ENCODE measurements at places on chromosomes 5 and 9. TPM values are rescaled to one million over a fixed set of nuclear protein-coding genes. Genes with fewer than 3 reads are reported as not detected.
A peak's percentile ranks its signal among the peaks of the same experiment; 100 is the strongest.

GRCh38 chr5:1332461-1333001, 12.4 kb downstream of the CLPTM1L start:
- no peak overlapping the region for H3K27ac ChIP-seq
- peaks cover 7% of the 10 kb centered on the region for H3K27me3 ChIP-seq
- no peak for DNase-seq
- peaks cover 3% of the 10 kb centered on the region for H3K4me1 ChIP-seq
- H3K4me3 ChIP-seq: no peak overlapping the region

GRCh38 chr9:126228111-126228780, 98.4 kb upstream of the MVB12B start:
- no peak for DNase-seq
- no peak overlapping the region for H3K4me3 ChIP-seq
- peaks cover 4% of the 10 kb centered on the region for H3K36me3 ChIP-seq
- H3K27ac ChIP-seq: no peak overlapping the region
- H3K27me3 ChIP-seq: peaks cover 9% of the 10 kb centered on the region

- peaks cover 3% of the 10 kb centered on the region for H3K4me1 ChIP-seq
- no peak for DNase-seq
- no peaks in the 10 kb centered on the region for H3K27me3 ChIP-seq
These were observed 32.9 kb upstream of the TRIO start for GRCh38 chr5:14110196-14110595.

DNA sequence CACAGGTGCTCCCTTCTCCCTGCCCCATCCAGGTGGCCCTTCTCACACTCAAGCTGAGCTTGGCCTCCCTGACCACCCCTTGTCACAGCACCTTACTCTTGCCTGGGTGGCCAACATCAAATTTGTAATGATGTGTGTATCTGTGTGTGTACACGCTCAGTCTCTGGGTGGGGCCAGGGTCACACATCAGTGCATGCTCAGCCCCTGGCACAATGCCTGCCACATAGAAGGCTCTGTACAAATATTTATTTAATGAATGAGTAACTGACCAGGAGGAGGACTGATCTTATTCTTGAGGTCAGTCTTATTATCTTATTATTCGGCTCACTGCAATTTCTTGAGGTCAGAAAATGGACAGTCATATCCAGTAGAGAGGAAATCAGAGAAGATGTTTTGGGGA, 41.3 kb upstream of the HAND1 start:
- no peak for DNase-seq
- peaks cover 7% of the 10 kb centered on the region for H3K27me3 ChIP-seq
- peaks cover 8% of the 10 kb centered on the region for H3K36me3 ChIP-seq
- H3K27ac ChIP-seq: no peak overlapping the region
- no peak overlapping the region for H3K4me3 ChIP-seq

DNA sequence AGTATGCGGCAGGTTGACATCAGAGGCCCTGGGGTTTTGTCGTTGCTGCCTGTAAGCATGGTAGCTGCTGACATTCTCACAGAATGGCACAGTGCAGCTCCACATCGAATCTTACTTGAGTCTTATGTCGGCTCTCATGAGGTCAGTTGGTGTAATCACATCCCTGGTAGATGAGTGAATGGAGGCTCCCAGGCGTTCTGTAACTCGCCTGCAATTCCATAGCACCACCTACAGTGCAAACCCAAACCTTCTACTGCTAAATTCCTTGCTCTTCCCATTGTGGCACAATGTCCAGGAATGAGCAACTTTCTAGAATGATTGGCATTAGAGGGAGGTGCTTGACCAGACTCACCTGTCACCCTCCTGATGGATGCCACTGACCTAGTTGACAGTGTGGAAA, 578.4 kb downstream of the CCDC171 start:
- H3K36me3 ChIP-seq: peaks cover 7% of the 10 kb centered on the region
- peaks cover 3% of the 10 kb centered on the region for H3K4me1 ChIP-seq
- H3K4me3 ChIP-seq: no peak overlapping the region
- DNase-seq: no peak
- no peak overlapping the region for H3K27ac ChIP-seq

GRCh38 chr9:122356627-122357026, 14.2 kb upstream of the PTGS1 start:
- no peak for DNase-seq
- no peaks in the 10 kb centered on the region for H3K4me1 ChIP-seq
- peaks cover 6% of the 10 kb centered on the region for H3K36me3 ChIP-seq
- H3K4me3 ChIP-seq: no peak overlapping the region
- no peak overlapping the region for H3K27ac ChIP-seq

DNA sequence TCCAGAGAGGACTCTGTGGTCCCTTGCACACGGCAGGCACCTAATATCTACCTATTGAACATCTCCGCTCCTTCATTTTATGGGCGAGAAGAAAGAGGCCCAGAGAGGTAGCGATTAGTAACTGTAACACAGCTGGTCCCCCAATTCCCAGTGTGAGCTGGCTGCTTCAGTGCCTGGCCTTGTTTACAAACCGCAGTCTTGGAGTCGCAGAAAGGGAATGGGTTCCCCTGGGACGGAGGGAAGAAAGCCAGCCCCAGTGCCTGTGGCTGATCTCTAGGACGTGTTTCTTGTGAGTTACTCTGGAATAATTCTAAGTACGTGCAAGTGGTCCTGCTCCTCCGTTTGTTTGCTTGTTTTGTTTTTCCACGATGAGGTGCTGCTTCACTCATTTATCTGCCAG, 52.0 kb downstream of the CFAP77 start:
- H3K36me3 ChIP-seq: no peaks in the 10 kb centered on the region
- H3K27ac ChIP-seq: peak overlapping the region; percentile 77
- DNase-seq: peak; percentile 52
- peaks cover 12% of the 10 kb centered on the region for H3K4me1 ChIP-seq

Gene LCN15
- total RNA-seq: 1.9 TPM

All from glutamatergic neuron (in vitro differentiated cells).